Fibroblast of lung (primary cell): ENCODE measurements at places on chromosomes 12 and 14. TPM values are rescaled to one million over a fixed set of nuclear protein-coding genes. Genes with fewer than 3 reads are reported as not detected.

GRCh38 chr14:58104808-58105207, 47.2 kb downstream of the ARMH4 start:
- peak; percentile 95 for DNase-seq

Gene PPP1R1A
- polyA plus RNA-seq: not detected in 2 replicates

DNA sequence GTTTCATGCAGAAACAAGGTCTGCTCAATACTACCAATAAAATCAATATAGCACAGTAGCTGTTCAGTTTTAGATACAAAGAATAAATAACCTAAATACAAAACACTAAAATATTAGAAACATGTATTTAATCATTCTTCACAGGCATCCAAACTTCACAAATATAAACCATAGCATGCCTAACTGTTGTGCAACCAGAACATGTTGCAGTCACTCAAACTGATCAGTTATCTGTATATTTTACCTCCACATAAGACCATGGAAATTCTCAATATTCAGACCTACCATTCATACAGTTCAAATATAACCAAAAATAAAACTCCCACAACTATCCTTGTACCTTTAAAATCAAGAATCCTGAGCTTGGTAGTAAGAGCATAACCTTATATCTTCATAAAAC, 83.1 kb upstream of the PAWR start:
- DNase-seq: no peak

- DNase-seq: peak; percentile 65
These were observed 142.3 kb upstream of the ARHGAP5 start for GRCh38 chr14:31934767-31935266.

Gene TOMM20L
- polyA plus RNA-seq: not detected in 2 replicates

Gene P2RX7
- polyA plus RNA-seq: 1.9 and 2.7 TPM in 2 replicates

Gene ENDOU
- 0.07 and 0.09 TPM in 2 replicates for polyA plus RNA-seq

DNA sequence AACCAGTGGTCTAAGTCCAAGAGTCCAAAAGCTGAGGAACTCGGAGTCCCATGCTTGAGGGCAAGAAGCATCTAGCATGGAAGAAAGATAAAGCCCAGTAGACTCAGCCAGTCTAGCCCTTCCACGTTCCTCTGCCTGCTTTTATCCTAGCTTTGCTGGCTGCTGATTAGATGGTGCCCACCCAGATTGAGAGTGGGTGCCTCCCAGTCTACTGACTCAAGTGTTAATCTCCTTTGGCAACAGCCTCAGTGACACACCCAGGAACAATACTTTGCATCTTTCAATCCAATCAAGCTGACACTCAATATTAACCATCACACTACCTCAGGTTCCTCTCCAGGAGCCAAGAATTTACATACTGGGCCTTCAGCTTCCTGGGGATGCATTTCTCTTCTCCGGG, 476.1 kb downstream of the FUT8 start:
- no peak for DNase-seq

Gene KLRK1
- polyA plus RNA-seq: not detected in 2 replicates

DNA sequence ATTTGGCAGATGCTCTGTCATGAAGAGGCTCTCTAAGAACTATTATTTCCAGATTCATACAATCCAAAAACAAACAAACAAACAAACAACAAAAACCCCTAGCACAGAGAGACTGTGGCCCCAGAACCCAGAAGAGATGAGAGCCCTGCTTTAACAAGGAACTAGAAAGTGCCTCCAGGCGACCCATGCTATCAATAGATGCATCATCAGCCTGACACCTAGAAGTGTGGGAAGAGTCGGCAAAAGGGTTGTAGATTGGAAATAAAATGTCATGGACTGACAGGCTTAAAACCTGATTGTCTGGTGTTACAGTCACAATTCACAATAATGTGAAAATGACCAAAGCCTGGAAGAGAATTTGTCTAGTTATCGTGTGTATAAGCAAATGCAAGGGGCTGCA, 50.6 kb upstream of the FLRT2 start:
- no peak for DNase-seq

Gene TMEM253
- polyA plus RNA-seq: 0.05 and 0.11 TPM in 2 replicates

- no peak for DNase-seq
These were observed 7.8 kb downstream of the SPRYD4 start for GRCh38 chr12:56476143-56476542.

DNA sequence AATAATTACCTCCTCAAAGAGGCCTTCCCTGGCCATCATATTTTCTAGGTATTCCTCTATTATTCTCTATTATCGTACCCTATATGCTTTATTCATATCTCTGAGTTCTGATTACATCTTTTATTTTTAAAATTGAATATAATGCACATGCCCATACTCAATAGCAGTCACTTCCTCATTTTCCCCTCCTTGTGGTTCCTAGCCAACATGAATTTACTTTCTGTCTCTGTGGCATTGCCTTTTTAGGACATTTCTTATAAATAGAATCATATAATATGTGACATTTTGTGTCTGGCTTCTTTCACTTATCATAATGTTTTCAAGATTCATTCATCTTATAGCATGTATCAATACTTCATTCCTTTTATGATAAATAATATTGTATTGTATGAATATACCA, 74.4 kb upstream of the TRHDE start:
- DNase-seq: no peak

DNA sequence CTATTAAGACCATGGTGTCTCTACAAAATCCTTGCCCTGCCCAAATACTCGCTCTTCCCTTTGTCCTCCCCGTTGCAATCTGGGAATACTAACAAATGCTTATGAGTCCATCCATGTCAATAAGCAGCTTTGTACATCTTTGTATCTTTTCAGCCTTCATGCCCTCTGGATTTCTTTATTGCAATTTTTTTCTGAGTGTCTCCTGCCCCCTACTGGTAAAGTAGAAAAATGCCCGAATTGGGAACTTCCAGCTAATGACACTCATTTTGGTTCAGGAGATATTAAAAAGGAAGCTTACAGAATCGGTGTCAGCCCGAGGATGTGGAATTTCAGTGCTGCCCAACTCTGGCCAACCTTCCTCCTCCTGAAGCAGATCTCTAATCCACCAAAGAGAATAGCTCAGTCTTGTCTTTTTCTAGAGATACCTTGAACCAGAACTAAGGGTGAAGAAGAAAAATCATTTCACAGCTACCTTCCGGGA, 46.0 kb downstream of the SH2B3 start:
- peak; percentile 69 for DNase-seq

DNA sequence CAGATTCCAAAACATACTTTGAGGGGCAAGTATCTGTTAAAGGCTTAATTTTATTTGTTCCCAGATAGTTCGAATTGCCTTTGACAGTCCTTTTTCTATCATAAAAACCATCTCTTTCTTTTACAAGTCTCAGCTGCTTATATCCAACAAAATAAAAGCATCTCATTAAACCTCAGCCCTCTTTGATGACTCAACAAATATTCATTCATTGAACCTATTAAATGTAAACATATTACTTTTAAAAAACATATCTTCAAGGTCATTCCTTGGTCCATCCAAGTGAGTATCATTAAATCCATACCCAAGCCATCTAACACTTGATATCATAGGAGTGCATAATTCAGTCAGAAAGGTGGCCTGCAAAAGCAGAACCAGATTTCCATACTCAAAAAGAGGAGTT, 154.6 kb upstream of the BCL2L14 start:
- DNase-seq: no peak

GRCh38 chr12:107302649-107303341, 209.4 kb upstream of the CRY1 start:
- peak; percentile 15 for DNase-seq

Gene RPL10L
- polyA plus RNA-seq: not detected in 2 replicates

DNA sequence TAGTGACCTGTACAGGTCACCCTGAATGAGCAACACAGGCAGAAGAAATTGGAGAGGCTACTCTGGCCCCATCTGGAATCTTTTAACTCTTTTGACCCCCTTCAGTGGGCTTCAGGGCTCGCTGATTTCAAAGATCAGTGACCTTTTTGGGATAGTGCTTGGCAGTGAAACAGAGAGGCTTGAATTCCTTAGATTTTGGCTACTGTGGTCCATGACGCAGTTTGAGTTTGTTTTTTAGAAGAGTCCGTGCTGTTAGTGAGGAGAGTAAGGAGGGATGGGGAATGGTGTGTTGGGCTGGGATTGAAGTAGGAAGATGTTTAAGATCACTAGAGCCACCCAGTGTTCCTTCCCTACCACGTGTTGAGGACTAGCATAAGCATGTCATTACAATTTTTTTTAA, 16.5 kb downstream of the TMEM30B start:
- DNase-seq: no peak

Gene KRT73
- polyA plus RNA-seq: not detected in 2 replicates

Gene RNASE7
- not detected in 2 replicates for polyA plus RNA-seq

Gene PLBD1
- polyA plus RNA-seq: 0.76 and 1.2 TPM in 2 replicates

Gene TTC6
- not detected in 2 replicates for polyA plus RNA-seq

Gene BDKRB1
- 5.4 and 32.9 TPM in 2 replicates for polyA plus RNA-seq

DNA sequence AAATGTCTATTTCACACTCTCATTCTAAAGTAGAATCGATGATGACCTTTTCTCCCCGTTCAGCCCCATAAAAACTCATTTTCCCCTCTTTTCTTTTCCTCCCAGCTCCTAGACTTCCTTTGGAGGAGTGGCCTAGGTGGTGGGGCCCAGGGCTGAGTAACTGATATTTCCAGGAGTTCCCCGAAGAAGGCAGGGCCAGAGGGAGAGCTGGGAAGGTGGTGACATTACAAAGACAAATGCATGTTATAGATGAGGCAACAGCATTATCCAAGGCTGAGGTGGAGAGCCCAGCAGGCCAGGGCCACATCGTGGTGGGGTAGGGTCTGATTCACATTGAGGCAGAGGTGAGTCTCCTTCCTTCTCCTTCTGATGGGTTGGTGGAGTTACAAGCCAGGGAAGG, 22.2 kb upstream of the HDAC7 start:
- DNase-seq: no peak

DNA sequence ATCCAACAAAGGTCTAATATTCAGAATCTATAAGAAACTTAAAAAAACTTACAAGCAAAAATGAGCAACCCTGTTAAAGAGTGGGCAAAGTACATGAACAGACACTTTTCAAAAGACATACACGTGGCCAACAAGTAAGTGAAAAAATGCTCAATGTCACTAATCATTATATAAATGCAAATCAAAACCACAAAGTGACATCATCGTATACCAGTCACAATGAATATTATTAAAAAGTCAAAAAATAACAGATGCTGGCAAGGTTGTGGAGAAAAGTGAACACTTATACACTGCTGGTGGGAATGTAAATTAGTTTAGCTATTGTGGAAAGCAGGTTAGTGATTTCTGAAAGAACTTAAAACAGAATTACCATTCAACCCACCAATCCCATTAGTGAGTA, 199.1 kb downstream of the SNAPC1 start:
- no peak for DNase-seq

Gene KRT85
- polyA plus RNA-seq: not detected in 2 replicates

Gene MSI1
- polyA plus RNA-seq: not detected in 2 replicates

Gene ARHGEF25
- 12.1 and 15.7 TPM in 2 replicates for polyA plus RNA-seq

DNA sequence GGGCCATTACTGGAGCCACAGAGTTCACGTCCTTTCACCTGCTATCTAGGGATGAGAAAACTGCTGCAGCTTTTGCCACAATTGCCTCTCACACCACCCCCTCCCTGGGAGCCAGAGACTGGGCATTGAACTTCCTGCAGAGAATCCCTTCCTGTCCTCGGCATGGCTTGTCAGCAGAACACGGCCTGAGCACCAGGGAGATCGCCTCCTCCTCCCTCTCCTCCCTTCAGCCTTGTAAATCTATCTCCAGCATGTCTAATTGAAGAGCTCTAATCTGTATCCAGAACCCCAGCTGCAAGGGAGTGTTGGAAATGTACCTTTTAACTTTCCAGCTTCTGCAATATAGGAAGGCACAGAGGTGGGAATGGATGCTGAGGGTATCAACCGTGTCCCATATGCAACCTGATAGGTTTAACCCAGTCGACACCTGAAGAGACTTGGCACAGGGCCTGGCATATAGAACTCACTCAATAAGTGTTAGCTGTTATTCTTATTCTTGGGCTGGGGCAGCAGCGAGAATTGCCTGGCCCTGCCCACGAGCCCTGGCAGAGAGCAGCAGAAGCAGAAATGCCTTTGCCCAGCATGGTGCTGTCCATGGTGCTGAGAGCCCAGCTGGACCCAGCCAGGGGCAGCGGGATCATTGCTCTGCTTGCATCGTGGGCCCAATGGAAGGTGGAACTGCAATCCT, 26.8 kb downstream of the TMEM63C start:
- peak; percentile 59 for DNase-seq

DNA sequence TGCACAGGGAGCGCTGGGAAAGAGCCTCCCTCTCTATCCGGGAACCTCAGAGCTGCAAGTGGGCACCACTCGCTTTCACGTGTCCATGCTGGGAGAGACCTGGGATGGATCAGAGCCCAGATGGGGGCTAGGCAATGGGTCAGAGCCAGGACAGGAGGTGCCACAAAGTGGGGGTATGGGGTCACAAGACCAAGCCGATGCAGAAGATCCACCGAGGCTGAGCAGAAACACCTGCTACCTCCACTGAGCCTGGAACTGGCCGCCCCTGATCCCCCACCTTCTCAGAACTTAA, 180.9 kb upstream of the SFSWAP start:
- DNase-seq: no peak

DNA sequence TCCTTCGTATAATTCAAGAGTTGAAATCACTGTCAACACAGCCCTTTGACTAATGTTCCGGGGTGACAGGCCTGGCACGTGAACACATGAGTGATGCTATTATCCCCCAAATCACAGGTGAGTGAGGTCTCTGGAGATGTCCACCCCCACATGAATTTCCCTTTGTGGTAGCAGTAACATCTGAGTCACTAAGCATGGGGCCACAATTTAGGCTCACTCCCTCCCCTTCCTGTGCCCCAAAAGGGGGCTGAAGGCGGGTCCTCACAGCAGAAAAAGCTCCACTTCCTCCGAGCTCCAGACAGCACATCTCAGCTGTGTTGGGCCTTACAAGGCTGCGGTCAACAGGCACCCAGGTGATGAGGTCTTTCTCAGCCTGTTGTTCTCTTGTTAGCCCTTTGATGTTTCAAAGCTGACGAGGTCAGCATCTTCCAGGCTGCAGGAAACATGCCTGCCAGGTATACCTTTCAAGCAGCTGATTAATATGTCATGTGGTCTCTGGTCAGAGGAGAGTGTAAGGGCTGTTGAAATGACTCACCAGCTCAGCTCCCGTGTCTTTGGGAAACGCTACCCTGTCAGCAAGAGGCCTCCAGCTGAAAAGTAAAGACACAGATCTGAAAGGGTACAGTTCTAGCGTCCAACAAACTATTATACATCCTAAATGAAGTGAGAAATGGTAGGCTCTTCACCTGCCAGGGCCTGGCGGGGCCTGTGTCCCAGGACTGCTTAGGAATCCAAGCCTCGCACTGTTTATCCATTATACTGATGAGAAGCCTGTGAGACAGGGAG, 107.3 kb downstream of the ZFP36L1 start:
- peak; percentile 94 for DNase-seq

DNA sequence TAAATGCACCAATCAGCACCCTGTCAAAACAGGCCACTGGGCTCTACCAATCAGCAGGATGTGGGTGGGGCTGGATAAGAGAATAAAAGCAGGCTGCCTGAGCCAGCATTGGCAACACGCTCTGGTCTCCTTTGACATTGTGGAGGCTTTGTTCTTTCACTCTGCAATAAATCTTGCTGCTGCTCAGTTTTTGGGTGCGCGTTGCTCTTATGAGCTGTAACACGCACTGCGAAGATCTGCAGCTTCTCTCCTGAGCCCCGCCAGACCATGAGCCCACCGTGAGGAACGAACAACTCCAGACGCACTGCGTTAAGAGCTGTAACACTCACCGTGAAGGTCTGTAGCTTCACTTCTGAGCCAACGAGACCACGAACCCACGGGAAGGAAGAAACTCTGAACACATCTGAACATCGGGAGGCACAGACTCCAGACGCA, 8.4 kb upstream of the PIANP start:
- DNase-seq: no peak

GRCh38 chr12:88383405-88383804, 196.9 kb downstream of the KITLG start:
- no peak for DNase-seq
